ENCODE measurements at places on chromosomes 2 and 18.

DNA sequence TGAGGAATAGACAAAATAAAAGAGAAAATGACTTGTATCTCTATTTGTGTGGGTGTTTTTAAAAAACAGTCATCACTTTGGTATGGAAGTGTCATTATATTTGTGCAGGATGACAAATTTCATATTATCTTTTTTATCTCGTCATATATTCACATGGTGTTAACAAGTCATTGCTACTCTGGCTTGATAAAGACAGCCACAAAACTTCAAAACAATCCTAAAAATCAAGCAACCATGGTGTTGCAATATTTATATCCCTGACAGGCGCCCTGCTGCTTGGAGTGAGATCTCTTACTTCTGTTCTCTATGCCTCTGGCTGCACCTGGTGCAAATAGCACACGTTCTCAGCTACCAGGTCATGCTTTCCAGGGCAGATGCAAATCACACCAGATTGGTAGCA is 278.0 kb upstream of the EPHA4 start:
- no peak for DNase-seq

GRCh38 chr18:27411013-27411412 is 225.9 kb upstream of the CHST9 start:
- DNase-seq = no peak

GRCh38 chr18:35693829-35694228 is 112.3 kb downstream of the GALNT1 start:
- DNase-seq = no peak

DNA sequence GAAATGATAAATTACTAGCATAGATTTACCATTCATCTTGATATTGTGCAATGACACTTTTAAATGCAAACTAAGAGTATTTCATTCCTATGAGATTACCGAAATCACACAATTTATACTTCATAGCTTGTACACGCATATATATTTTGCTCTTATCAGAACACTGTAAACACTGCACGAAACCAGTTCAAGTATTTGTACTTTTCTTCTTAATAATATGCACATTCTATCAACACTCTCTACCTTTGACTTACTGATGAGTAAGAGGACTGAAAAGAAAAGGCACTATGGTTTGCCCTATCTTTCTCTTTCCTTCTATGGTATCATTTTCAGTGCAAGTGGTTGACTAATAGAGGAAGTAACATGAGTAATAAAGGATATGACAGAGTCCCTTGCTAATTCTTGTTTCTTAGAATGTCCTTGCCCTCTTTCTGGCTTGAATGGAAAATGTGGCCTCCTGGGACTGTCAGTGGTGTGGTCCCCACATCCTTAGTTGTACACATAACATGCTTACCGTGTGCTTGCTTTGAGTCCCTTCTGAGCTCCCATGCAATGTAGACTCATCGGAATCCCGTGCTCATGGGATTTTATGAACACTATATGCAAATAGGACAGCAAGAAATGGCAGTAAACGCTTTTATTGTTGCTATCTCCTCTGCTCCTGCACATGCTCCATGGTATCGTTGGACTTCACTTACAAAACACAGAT is 363.5 kb upstream of the TNP1 start:
- DNase-seq = no peak

- DNase-seq = peak; percentile 15
Measured at GRCh38 chr18:596288-596881, 403 bp upstream of the CLUL1 start.

GRCh38 chr2:134253804-134254203 is at the start of gene MGAT5:
TSS of gene MGAT5 (plus strand) at chr2:134254072. CDS start at chr2:134254404, 332 bp downstream.
- peak; percentile 45 for DNase-seq

- peak; percentile 22 for DNase-seq
Measured at GRCh38 chr18:35661483-35662146, 80.1 kb downstream of the GALNT1 start.

- no peak for DNase-seq
Measured at GRCh38 chr2:152005607-152006006, 93.2 kb downstream of the CACNB4 start.

- DNase-seq = no peak
Measured at GRCh38 chr2:43792653-43793052, 18.8 kb downstream of the DYNC2LI1 start.

- DNase-seq = no peak
Measured at GRCh38 chr18:25454730-25455129, 102.8 kb upstream of the ZNF521 start.

DNA sequence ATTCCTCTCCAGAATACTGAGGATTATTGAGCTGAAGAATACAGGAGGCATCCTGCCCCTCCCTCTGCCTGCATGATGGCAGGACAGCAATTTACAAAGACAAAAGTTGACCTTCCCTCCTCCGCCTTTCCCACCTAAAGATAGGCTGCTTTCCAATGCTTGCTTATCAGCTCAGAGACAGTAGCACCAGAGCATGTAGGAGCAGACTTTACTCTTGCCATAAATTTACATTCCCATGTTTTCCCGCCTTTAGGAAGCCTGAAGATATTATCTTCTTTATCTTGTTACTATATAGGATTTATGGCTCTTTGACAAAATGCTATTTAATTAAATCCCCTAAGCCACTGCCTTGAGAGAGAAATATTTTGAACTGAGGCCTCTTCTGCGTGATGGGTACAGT is 135.6 kb upstream of the HNMT start:
- no peak for DNase-seq

DNA sequence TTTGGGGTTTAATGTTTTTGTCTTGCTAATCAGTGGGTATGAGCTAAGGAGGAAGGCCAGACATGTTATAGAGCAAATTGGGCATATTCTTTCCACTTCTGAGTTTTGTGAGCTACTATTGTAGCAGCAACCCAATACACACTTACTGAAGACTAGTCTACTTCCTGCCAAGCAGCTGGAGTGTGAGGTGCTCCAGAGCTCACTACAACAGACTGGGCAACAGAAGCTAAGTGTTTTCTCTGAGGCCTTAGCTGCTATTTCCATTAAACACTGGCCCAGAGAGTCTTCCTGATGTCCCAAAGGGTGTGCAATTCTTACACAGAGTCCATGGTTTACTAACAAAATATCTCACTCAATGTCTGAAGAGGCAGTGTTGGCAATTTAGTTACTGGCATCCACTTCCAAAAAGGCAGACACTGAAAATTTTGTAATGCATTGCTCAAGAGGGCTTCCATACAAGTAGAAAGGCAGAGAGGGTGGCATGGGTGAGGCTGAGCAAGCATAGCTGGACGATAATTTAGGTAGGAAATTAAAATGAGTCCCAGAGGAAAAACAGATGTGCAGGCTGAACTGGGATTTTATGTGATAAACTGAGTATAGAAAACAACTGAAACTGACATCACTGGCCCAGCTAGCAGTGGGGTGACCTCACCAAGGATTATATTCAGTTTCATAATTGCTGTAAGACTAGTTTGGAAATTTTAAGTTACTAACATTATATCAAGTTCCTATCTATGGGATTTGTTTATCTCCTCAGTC is 68.6 kb downstream of the ZC3H6 start:
- DNase-seq = no peak

GRCh38 chr2:149409506-149409905 is 79.1 kb downstream of the LYPD6 start:
- DNase-seq = no peak

DNA sequence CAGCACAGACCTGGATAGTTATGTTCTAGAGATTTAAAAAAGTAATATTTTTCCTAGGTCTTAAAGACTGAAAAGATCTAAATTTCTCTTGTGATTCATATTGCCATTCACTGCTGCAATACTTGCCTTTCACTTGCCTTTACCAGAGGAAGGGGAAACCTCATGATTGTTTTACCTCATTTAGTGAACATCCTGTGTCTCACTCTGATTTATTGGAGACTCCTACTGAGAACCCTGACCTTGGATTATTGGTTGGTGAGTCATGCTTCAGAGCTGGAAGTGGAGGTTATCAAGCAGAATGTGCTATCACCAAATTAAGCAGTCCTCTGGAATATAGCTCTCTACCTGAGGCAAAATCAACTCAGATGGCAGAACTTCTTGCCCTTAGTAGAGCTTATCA is 500.5 kb downstream of the TSN start:
- no peak for DNase-seq

DNA sequence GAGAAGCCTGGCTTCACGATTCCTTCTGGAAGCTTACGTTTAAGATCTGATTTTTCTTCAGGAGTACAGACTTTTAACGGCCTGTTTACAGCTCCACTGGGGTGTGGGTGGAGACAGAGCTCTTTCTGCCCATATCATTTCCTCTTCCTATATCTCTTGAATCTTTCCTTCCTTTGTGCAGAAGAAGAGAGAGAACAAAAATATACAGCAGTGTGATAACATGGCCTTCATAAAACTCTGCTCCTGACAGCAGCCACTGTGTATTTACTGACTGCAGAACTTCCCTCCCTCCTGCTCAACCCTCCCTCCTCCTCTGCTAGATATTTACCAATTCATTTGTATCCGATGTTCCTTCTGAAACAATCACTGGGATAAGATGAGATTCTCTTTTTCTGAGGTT is 34.1 kb upstream of the REEP1 start:
- DNase-seq = no peak

- DNase-seq = no peak
Measured at GRCh38 chr2:38533180-38533579, 69.5 kb downstream of the HNRNPLL start.

- no peak for DNase-seq
Measured at GRCh38 chr18:29154758-29155725, 978.1 kb upstream of the CDH2 start.

DNA sequence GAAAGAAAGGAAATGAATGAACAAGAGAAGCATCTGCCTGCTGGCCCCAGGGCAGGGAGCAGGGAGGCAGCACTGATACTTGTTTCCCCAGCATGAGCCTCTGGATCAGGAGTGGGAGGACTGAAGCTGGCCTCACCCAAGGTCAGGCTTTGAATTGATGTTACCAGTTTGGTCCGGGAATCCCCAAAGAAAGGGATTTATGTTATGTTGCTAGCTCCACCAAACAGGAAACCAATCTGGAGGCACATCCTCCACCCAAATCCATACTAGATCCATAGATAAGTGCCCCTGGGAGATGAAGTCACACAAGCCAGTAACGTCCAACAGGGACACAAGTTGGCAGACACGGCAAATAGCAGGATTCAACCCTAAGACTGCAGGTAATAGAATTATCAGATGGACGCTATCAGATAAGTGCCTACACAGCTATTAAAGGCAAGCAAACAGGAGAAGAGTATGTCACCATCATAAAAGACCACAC is 85.9 kb downstream of the MTCL1 start:
- no peak for DNase-seq

DNA sequence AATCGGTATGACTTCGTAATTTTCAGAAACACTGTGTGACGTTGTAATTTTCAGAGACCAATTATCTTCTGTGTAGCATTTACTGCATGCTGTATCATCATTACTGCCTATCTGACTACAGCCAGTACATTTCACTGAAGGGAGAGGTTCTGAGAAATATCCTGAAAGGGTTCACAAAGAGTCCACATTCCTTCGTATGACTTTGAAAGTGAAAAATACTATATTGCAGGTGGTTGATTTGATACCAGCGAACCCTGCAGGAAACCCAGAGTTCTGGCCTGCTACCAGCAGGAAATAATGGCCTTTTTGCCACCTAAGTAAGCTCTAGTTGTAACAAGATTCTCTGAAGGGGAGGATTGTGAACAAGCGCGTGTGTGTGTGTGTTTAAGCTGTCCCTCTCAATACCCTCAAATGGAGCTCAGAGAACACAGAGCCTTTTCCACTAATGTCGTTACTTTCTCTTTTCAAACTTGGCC is 155.5 kb downstream of the ARHGAP28 start:
- DNase-seq = no peak

DNA sequence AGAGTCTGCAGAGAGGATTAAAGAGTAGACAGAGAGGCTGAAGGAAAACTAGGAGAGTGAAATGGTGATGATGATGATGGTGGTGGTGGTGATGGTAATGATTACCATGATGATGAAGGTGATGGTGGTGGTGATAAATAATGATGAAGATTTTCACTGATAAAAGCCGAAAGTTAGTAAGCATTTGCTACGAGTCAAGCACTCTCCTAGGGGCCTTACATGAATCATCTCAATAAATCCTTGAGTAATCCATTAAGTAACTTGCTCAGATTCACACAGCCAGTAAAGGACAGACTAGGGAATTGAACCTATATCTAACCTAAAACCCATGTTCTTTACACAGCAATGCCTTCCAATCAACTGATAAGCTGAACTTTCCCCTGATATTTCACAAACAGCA is 106.7 kb upstream of the PGAP1 start:
- no peak for DNase-seq

- no peak for DNase-seq
Measured at GRCh38 chr2:41695198-41696113, 352.4 kb upstream of the PKDCC start.

DNA sequence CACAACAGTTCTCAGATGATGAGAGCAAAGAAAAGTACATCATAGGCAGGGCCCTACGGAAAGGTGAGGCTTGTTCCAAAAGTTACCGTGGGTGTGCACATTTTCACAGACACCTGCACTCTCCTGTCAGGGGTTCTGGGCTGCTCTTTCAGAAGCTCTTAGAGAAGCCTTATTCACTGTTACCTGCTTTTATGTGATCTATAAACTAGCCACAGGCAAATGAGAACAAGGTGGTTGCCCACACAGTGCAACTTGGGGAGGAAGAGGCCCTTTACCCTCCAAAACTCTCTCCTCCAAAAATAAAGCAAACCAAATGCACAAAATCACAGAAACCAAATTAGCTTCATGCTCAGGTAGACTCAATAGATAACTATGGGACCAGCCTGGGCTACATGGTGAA is 11.1 kb upstream of the CUL3 start:
- DNase-seq = no peak

GRCh38 chr2:181197140-181197760 is 216.8 kb downstream of the UBE2E3 start:
- no peak for DNase-seq

GRCh38 chr18:9730786-9731185 is 22.7 kb downstream of the RAB31 start:
- no peak for DNase-seq

DNA sequence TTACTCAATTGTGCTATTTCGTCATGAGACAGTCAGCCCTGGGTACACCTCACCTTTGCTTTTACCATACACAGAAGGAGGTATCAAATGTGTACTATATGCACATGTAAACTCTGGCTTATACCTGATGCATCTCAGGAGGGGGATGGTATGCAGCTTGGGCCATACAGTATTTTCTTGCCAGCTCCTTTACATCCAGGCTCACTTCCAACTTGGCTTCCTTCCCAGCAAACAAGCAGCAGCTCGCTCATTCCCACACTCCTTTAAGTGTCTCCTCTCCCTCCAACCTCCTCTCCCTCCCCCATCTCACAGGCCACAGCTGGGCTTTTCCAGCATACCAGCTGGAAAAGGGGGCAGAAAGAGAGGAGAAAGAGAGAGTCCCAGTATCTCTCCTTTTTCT is 9.6 kb downstream of the MARCHF4 start:
- peak; percentile 94 for DNase-seq

DNA sequence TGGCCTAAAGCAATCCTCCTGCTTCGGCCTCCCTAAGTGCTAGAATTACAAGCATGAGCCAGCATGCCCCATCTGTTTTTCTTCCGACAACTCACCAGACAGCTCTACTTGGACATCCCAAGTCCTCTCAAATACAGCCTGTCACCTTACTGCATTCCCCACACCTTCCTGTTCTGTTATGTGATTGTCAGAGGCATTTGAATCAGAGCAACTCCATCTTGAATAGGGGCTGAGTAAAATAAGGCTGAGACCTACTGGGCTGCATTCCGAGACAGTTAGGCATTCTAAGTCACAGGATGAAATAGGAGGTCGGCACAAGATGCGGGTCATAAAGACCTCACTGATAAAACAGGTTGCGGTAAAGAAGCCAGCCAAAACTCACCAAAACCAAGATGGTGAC is 17.3 kb downstream of the ACVR1 start:
- no peak for DNase-seq

GRCh38 chr18:22024924-22025323 is 144.5 kb upstream of the GATA6 start:
- DNase-seq = no peak

Data from DMS79 treated with DMSO at 0.1 percent for 48 hours (cell line).